ENCODE measurements at places on chromosomes 5 and 9. TPM values are rescaled to one million over a fixed set of nuclear protein-coding genes. Genes with fewer than 3 reads are reported as not detected.
A peak's percentile ranks its signal among the peaks of the same experiment; 100 is the strongest.

SPATA31A3 gene
- total RNA-seq, result not detected

GRCh38 chr5:144378681-144379080 is 208.0 kb downstream of the KCTD16 start:
- no peak for DNase-seq

- no peak for DNase-seq
These were observed 140.1 kb downstream of the MTX3 start for GRCh38 chr5:79850941-79851340.

GRCh38 chr9:120985819-120986222 is 59.2 kb upstream of the TRAF1 start:
- DNase-seq, result peak; percentile 59

- DNase-seq, result no peak
These were observed 281.3 kb upstream of the CLINT1 start for GRCh38 chr5:158140120-158140731.

GRCh38 chr5:171868236-171868635 is 82.6 kb downstream of the SMIM23 start:
- DNase-seq, result no peak

GRCh38 chr9:121683652-121684051 is 32.2 kb downstream of the DAB2IP start:
- no peak for DNase-seq

ENTREP1 gene
- total RNA-seq, result 0.14 TPM

DNA sequence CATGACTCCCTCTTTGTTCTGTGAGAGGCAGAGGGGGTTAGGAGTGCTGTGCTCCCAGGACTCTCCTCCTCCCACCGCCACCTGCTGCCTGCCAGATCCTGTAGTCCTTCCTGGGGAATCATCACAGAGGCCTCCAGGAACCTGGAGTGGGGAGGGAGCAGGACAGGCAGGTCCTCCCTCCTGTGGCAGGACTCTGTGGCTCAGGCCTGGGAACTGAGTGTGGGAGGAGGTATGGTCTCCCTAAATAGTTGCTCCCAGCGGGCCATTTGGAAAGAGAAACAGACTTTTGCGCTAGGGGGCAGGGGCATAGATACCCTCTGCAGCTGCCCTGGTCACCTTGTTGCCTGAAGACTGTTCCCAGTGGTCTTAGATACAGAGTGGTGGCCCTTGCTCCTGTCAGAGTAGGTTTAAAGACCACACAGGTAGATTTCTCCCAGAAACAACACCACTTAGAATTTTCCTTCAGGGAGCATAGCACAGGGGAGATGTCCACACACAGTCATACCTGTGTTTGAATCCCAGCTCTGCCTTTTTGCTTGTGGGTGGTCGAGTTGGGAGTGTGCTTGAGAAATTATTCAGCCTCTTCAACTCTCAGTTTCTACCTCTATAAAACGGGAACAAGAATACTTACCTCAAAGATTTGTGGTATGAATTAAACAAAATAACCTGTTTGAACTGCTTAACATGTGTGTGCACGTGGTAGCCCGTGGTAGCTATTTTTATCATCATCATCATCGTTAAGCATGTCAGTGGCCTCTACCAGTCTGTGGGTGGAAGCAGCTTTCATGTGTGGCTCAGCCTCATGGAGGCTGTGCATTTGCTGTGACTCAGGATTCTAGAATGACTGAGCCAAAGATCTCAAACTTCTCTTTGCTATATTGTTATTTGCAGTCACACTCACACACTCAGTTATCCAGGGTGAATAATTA is 55.8 kb downstream of the SLC22A5 start:
- no peak for DNase-seq

- no peak for DNase-seq
These were observed 15.1 kb downstream of the TIMD4 start for GRCh38 chr5:156947925-156948324.

GRCh38 chr9:112696461-112696860 is 21.5 kb downstream of the INIP start:
- DNase-seq, result no peak

OGN gene
- not detected for total RNA-seq

- DNase-seq, result no peak
These were observed 5.4 kb downstream of the NFIL3 start for GRCh38 chr9:91418215-91418610.

DNA sequence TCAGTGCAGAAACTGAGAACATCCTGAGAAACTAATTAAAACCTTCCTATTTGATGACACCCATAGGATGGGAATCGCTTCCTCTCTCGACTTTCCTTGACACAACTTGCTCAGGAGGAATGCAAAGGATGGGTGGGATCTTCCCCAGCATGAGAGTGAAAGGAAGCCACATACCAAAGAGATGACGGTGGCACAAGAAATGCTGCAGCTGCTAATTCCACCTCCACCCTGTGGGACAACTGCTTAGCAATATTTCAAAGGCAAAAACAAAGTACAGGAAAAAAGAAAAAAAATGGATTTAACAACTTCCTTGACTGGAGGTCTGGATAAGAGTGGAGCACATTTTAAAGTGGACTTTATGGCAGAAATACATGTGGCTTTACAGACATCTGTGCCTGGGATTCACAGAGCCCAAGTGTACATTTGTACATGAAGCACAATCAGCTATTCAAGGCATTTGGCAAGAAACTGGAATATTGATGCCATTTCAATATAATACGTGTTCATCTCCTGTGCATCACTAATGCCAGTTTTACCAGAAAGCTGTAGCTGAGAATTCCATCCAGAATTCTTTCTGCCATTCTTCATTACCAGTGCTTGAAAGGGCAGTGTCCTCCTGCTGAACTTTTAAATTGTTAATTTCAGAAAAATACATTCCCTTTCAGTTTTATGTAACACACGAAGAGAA is 359.2 kb upstream of the ACTBL2 start:
- peak; percentile 93 for DNase-seq

PLEKHG4B gene
- total RNA-seq, result not detected

GRCh38 chr5:10691826-10692785 is 68.9 kb downstream of the DAP start:
- no peak for DNase-seq

ZSWIM6 gene
- 10.6 TPM for total RNA-seq

FAM81B gene
- total RNA-seq, result 0.30 TPM

DNA sequence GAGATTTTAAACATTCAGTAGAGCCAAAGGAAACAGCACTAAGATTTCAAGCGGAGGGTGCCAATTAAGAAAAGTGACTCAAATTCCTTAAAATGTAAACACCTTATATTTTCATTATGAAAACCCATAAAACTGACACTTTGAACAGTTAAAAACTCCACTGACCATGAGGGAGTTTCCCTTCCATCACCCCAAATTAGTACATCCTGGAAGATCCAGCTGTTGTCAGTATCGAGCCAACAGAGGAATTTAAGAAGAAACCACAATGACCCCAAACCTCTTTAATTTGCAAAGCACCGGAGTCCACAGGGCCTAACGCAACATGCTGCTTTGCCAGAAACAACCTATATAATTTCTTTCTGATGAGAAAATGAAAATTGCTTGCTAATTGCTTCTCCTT is 41.3 kb downstream of the ROR2 start:
- DNase-seq, result no peak

- DNase-seq, result no peak
These were observed 424.7 kb upstream of the FAM174A start for GRCh38 chr5:100110497-100110896.

GRCh38 chr5:2983583-2984300 is 232.3 kb upstream of the IRX2 start:
- no peak for DNase-seq

- DNase-seq, result no peak
These were observed 23.5 kb downstream of the GGTA1 start for GRCh38 chr9:121476156-121476555.

DNA sequence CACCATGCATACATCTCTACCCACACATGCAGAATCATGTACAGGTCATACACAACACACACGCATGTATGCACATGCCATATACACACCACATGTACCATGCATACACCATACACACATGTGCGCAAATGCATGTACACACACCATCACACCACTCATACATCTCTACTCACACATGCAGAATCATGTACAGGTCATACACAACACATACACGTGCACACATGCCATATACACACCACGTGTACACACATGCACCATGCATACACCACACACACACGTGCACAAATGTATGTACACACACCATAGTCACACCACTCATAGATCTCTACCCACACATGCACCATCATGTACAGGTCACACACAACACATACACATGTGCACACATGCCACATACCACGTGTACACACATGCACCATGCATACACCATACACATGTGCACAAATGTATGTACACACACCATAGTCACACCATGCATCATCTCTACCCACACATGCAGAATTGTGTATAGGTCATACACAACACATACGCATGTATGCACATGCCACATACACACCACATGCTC is 14.0 kb downstream of the GRIN1 start:
- no peak for DNase-seq

HK3 gene
- total RNA-seq, result not detected

- no peak for DNase-seq
These were observed 446.9 kb upstream of the GRIN3A start for GRCh38 chr9:102185371-102185770.

DNA sequence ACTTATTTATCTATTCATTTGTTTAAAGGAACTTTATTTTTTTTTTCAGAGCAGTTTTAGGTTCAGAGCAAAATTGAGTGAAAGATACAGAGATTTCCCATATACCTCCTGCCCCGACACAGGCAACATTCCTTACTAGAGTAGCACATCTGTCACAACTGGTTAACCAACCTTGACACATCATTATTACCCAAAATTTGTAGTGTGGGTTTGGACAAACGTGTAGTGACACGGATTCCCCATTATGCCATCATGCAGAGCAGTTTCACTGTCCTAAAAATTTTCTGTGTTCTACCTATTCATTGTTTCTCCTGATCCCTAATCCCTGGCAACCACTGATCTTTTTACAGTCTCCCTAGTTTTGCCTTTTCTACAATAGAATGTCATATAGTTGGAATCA is 57.3 kb upstream of the LHFPL2 start:
- no peak for DNase-seq

DNA sequence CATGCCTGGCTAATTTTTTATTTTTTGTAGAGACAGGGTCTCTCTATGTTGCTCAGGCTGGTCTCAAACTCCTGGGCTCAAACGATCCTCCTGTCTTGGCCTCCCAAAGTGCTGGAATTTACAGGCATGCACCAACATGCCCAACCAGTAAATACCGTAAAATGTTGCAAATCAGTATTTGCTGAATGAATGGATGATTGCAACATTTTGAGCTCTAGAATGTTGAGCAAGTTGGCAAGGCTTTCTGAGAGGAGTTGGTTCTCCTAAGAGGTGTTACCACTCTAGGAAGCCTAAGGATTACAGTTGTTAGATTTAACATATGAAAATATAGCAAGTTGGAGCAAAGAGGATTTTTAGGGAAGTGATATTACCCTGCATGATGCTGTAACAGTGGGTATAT is 15.6 kb upstream of the DMXL1 start:
- DNase-seq, result no peak

DNA sequence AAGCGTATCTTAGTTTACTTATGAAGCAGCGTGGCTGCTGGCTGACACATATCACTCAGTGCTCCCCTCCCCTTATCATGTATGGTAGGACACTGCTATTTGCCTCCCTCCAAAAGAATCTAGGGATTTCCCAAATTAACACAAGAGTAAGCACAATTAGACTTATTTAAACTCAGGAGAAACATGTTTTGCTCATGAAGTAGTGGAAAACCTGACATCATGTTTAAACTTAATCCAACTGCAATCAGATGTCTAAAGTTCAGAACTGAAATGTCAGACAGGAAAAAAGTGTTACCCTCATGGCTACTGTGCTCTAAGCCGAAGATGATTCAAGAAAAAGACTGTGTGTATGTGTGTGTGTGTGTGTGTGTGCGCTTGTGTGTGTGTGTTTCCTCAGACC is 324.1 kb upstream of the TNC start:
- no peak for DNase-seq

CER1 gene
- total RNA-seq, result not detected

ADAMTSL1 gene
- 0.40 TPM for total RNA-seq

- no peak for DNase-seq
These were observed 70.1 kb downstream of the PCSK5 start for GRCh38 chr9:75960551-75960950.

DNA sequence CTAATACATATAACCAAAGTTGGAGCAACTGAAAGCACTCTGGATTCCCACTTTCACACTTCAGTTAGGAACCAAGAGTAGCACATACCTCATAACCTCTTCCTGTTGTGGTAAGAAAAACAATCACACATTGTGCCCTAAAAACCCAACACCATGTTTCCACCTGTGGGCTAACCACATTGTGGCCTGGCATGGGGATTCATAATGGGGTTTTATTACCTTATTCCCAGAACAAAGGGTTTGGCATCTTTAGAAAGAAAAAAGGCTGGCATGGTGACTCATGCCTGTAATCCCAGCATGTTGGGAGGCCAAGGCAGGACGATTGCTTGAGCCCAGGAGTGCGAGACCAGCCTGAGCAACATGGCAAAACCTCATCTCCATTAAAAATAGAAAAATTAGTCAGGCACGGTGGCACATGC is 60.6 kb downstream of the HSD17B3 start:
- DNase-seq, result no peak

SAXO1 gene
- not detected for total RNA-seq

DOK3 gene
- total RNA-seq, result 1.2 TPM

GRCh38 chr9:123251741-123252140 is 16.6 kb downstream of the STRBP start:
- no peak for DNase-seq

DNA sequence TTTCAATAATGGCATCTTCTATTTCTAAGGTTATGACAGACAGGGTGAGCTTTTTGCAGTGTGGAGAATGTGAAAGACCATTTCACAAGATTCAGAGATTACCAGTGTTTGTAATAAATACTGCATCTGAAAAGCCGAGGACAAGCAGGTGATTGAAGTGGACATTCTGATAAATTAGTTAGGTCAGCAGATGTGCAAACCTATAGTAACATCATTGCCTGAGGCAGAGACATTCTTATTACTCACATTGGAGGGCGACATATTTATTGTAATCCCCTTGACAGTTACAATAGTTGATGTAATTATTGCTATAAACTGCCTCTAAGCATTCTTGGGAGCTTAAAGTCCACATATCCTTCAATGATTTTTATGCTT is 3.3 kb downstream of the RASGRF2 start:
- no peak for DNase-seq

GRCh38 chr5:65475336-65475735 is 6.4 kb downstream of the ADAMTS6 start:
- DNase-seq, result no peak

- no peak for DNase-seq
These were observed 9.4 kb downstream of the NR6A1 start for GRCh38 chr9:124761710-124762109.

DNA sequence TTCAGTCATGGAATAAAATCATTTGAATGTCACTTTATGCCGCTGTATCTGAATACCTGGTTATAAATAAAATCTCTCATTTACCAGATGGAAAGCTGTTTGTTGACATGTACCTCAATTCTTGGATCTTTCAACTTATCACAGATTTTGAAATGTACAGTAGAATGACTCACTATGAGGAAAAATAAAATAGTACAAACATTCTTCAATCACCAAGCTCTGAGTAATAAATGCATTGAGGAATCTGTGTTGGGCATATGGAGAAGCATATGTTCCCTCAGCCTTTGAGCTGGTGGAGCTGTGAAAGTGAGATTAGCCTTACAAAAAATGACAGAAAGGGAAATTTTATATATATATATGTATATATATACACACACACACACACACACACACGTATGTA is 175.4 kb downstream of the KIAA0825 start:
- DNase-seq, result no peak

- DNase-seq, result no peak
These were observed 1.4 kb upstream of the ANKRD33B start for GRCh38 chr5:10562201-10563109.

- no peak for DNase-seq
These were observed 95.4 kb downstream of the ITGA1 start for GRCh38 chr5:52883110-52883509.
